Activated naive CD8-positive, alpha-beta T cell treated with anti-CD3 and anti-CD28 coated beads, Interleukin-2, amount 50 U/mL, for 24 hours (primary cell): ENCODE measurements at places on chromosomes 11 and 22.

GRCh38 chr11:41456269-41456668 lies 3.2 kb downstream of the LRRC4C start:
- peaks cover 14% of the 10 kb centered on the region for H3K27me3 ChIP-seq
- no peaks in the 10 kb centered on the region for H3K4me1 ChIP-seq
- H3K27ac ChIP-seq: no peak overlapping the region
- H3K36me3 ChIP-seq: no peaks in the 10 kb centered on the region

- no peaks in the 10 kb centered on the region for H3K4me1 ChIP-seq
- no peak overlapping the region for H3K27ac ChIP-seq
- no peak for DNase-seq
- H3K27me3 ChIP-seq: peaks cover 21% of the 10 kb centered on the region
- no peaks in the 10 kb centered on the region for H3K36me3 ChIP-seq
- no peak overlapping the region for H3K4me3 ChIP-seq
These were observed 131.4 kb upstream of the UBASH3B start for GRCh38 chr11:122523846-122524805.

DNA sequence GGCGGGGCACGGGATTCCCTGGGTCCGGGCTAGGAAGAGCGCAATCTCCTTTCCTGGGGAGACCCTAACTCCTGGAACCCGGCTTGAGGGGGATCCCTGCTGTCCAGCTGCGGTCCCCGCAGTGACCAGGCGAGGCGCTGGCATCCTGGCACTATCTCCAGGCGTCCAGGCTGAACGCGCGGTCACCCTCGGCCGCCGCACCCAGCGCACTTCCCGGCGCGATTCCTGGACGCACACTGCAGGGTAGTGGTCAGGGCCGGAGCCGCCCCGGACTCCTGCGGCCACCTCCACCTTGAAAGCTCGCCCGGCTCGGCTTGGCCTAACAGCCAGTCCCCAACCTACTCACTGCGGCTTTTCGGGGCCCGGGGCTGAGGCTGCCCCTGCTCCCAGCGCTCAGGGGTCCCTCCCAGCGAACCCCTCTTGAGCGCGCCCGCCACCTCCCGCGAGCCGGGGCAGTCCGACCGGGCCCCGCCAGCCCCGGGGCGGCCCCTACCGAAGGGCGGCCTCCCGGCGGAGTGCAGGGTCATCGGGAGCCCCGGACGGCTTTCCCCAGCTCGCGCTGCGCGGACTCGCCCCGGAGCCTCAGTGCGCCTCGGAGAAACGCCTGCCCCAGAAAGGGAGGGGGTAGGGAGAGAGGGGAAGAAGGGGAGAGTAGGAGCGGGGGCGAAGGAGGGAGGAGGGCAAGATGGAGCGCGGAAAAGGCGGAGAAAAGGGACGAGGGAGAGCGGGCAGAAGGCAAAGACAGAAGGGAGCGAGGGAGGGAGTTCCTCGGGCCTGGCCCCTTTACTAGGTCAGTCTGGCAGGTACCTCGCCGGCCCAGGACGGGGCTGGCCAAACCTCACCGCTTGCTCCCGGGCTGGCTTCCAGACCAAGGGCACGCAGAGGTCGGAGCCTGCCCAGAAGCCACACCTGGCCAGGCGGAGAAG lies 1.0 kb downstream of the POU2AF3 start:
- no peak overlapping the region for H3K27ac ChIP-seq
- peak; percentile 17 for DNase-seq
- H3K27me3 ChIP-seq: peaks cover 33% of the 10 kb centered on the region
- no peak overlapping the region for H3K4me3 ChIP-seq
- H3K4me1 ChIP-seq: peaks cover 2% of the 10 kb centered on the region
- H3K36me3 ChIP-seq: no peaks in the 10 kb centered on the region

DNA sequence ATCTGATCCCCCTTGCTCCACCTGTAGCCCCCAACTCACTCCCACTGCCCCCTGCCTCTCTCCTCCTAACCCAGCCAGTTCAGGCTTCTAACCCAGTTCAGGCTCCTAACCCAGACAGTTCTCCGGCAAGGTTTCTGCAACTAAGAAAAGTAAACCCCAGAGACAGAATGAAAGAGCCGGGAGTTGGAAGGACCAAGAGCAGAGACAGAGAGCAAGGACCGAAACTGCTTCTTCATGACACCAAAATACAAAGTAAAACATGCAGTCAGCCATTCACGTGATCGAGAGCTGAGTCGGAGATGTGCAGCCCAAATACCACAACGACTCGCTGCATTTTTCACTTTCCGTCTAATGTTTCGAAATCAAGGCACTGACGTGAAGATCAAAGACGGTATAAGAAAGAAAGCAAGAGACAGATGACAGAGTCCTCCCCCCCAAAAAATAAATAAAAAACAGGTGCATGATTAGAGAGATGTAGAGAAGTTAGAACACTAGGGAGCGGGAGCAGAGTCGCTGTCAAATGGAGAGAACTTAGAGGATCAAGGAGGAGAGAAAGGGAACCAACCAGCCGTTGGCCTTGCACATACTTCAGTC lies 884 bp downstream of the IL10RA start:
- H3K4me1 ChIP-seq: peaks cover 90% of the 10 kb centered on the region
- peak overlapping the region; percentile 81 for H3K4me3 ChIP-seq
- H3K27ac ChIP-seq: peak overlapping the region; percentile 79
- peak; percentile 50 for DNase-seq

DNA sequence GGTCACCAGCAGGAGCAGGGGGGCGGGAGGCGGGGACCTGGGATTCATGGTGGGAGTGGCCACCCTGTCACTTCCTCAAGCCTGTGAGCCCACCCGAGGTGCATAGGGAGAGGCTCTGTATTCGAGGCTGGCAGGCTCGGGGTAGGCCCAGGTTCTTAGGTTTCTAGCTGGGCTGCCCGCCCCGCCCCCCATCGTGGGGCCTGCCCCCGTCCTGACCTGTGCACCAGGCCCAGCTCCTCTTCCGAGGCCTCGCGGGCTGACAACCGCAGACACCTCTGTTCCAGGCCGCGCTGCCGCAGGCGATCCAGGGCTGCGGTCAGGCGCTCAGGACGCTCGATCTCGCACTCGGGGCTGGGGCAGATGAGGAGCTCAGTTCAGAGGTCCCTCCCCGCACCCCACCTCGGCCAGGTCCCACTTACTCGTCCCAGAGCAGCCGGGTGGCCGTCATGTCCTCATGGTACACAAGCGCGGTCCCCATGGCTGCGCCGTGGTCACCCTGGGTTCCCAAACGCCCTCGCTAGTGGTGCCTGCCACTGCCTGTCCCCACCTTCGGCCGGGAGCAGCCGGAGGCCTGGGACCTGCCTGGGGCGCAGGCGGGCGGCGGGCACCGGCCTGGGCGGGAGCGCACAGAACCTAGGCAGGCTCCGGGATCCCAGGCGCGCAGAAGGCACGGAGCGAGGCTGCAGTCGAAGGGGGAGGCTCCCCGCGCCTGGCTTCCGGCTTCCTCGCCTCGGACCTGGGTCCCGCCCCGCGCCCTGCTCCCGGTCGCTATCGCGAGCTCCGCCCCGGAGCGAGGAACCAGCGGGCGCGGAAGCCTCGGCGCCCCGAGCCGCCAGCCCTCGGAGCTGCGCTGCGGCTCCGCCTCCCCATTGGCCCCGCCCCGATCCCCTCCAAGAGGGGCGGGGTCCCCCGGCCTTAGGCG lies at the start of gene HDAC10:
Gene HDAC10 (minus strand): TSS at position 711 of the 922 bp plus-strand sequence. CDS start 233 bp downstream, at position 478.
- H3K36me3 ChIP-seq: no peaks in the 10 kb centered on the region
- no peak within 1 kb of the TSS for H3K27ac ChIP-seq

DNA sequence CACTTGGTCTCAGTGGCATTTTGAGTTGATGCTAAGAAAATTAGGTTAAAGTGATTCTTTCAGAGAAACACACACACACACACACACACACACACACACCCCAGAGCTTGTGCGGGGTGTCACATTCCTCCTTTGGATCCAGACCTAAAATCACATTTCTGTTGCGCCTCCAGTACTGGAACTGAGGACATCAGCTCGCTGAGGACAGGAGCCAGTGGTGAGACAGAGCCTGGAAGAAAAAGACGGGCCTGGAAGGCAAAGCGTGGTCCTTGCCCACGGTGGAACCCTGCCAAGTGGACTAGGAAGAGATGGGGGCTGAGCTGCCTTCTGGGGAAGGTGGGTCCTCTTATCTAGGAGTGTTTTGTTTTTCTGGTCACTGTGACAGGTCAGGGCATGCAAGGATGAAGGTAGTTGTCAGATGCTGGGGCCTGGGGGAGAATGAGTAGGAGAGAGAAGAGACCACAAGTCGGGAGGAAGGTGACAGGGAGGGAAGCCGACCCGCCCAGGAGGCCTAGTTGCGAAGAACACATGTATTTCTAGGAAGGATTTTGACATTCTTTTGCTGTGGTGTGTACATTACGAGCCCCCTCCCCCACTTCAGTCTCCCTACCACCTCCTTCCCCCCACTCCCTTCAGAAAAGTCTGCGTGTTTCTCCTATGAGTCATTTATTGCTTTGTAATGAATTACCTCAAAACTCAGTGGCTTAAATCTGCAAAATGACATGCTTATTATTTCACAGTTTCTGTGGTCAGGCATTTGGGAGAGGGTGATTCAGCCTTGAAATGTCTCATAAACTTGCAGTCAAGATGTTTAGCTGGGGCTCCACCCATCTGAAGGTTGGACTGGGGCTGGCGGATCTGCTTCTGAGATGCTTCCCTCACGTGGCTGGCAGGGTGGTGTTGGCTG lies 4.8 kb upstream of the ELFN2 start:
- peak; percentile 62 for DNase-seq
- peaks cover 4% of the 10 kb centered on the region for H3K36me3 ChIP-seq
- H3K4me3 ChIP-seq: peak overlapping the region; percentile 2
- peaks cover 28% of the 10 kb centered on the region for H3K4me1 ChIP-seq
- peaks cover 41% of the 10 kb centered on the region for H3K27me3 ChIP-seq
- H3K27ac ChIP-seq: peak overlapping the region; percentile 55

DNA sequence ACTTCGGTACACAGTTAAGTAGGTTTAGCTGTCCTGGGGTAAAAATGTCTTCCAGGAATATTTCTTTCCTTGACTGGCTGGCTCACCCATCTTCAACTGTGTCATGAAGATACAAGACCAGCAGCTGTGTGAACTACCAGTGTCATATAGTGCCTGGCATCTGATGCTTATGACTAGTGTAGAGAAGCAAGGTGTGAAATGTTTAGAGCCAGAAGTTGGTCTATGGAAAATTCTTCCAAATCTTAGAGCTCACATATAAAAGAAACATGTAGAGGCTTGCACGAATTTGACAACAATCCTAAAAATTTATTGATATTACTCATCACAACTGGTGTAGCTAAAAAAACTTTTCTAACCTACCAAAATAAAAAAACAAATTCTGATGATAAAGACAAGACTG lies 54.4 kb downstream of the ARL14EP start:
- H3K4me3 ChIP-seq: no peak overlapping the region
- no peak overlapping the region for H3K27ac ChIP-seq
- no peak for DNase-seq
- no peaks in the 10 kb centered on the region for H3K4me1 ChIP-seq
- no peaks in the 10 kb centered on the region for H3K36me3 ChIP-seq

- H3K4me3 ChIP-seq: no peak overlapping the region
- peaks cover 4% of the 10 kb centered on the region for H3K27me3 ChIP-seq
- H3K36me3 ChIP-seq: no peaks in the 10 kb centered on the region
- no peak overlapping the region for H3K27ac ChIP-seq
- no peaks in the 10 kb centered on the region for H3K4me1 ChIP-seq
- DNase-seq: no peak
These were observed 61.3 kb upstream of the WNT11 start for GRCh38 chr11:76267556-76267955.

GRCh38 chr11:65952052-65952521 lies 6.8 kb downstream of the TSGA10IP start:
- peaks cover 2% of the 10 kb centered on the region for H3K27me3 ChIP-seq
- peaks cover 9% of the 10 kb centered on the region for H3K4me1 ChIP-seq
- no peak overlapping the region for H3K27ac ChIP-seq
- H3K4me3 ChIP-seq: no peak overlapping the region
- DNase-seq: no peak

- H3K4me3 ChIP-seq: no peak overlapping the region
- H3K27me3 ChIP-seq: peaks cover 7% of the 10 kb centered on the region
- DNase-seq: no peak
- H3K36me3 ChIP-seq: no peaks in the 10 kb centered on the region
These were observed 597.4 kb downstream of the SOX6 start for GRCh38 chr11:15758857-15759465.

- H3K36me3 ChIP-seq: no peaks in the 10 kb centered on the region
- H3K4me3 ChIP-seq: no peak overlapping the region
- no peak overlapping the region for H3K27ac ChIP-seq
- no peak for DNase-seq
- H3K4me1 ChIP-seq: no peaks in the 10 kb centered on the region
- H3K27me3 ChIP-seq: no peaks in the 10 kb centered on the region
These were observed 18.2 kb upstream of the TBX1 start for GRCh38 chr22:19742160-19743066.

- no peak for DNase-seq
- H3K36me3 ChIP-seq: no peaks in the 10 kb centered on the region
- H3K4me3 ChIP-seq: no peak overlapping the region
- H3K4me1 ChIP-seq: no peaks in the 10 kb centered on the region
- no peak overlapping the region for H3K27ac ChIP-seq
These were observed 14.6 kb upstream of the KRTAP5-6 start for GRCh38 chr11:1682225-1682905.

- peaks cover 10% of the 10 kb centered on the region for H3K27me3 ChIP-seq
- H3K36me3 ChIP-seq: no peaks in the 10 kb centered on the region
- H3K27ac ChIP-seq: no peak overlapping the region
- no peaks in the 10 kb centered on the region for H3K4me1 ChIP-seq
- no peak for DNase-seq
- no peak overlapping the region for H3K4me3 ChIP-seq
These were observed 410.9 kb upstream of the B3GAT1 start for GRCh38 chr11:134822897-134823296.

- no peak overlapping the region for H3K4me3 ChIP-seq
- DNase-seq: no peak
- no peak overlapping the region for H3K27ac ChIP-seq
- H3K36me3 ChIP-seq: no peaks in the 10 kb centered on the region
- no peaks in the 10 kb centered on the region for H3K4me1 ChIP-seq
These were observed 7.0 kb downstream of the OR9G1 start for GRCh38 chr11:56705784-56706396.

DNA sequence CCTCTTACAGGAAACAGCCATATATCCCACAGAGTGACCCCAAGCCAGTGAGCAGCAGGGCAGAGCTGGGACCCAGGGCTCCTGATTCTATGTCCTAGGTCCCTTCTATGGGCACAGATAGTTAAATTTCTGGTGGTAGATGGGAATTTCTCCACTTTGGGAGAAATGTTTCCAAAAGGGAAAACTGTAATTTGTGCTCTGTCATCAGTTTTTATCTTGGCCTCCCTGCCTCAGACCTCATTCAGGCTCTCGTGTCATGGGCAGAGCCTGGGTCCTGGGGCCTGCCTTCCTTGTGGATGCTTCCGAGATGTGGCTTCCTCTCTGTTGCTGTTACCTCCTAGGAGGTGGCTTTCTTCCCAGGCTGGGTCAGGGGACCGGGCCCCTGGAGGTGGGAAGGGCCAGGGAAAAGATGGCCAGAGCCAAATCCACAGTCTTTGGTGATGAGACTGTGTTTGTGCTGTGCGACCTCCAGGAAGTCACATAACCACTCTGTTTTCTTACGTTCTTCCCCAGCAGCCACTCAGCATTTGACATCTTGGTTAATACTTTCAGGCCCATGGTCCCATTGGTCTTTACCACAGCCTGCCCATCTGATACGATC lies 8.6 kb downstream of the LRRC32 start:
- peaks cover 2% of the 10 kb centered on the region for H3K27me3 ChIP-seq
- no peak overlapping the region for H3K4me3 ChIP-seq
- no peak overlapping the region for H3K27ac ChIP-seq
- peaks cover 4% of the 10 kb centered on the region for H3K36me3 ChIP-seq
